ACHN (cell line): ENCODE measurements at places on chromosomes 7 and 10.

GRCh38 chr10:26439406-26440087, 1.4 kb downstream of the APBB1IP start:
- peak; percentile 17 for DNase-seq

- no peak for DNase-seq
Observed at GRCh38 chr7:55567571-55567970, 4.7 kb downstream of the VOPP1 start.

DNA sequence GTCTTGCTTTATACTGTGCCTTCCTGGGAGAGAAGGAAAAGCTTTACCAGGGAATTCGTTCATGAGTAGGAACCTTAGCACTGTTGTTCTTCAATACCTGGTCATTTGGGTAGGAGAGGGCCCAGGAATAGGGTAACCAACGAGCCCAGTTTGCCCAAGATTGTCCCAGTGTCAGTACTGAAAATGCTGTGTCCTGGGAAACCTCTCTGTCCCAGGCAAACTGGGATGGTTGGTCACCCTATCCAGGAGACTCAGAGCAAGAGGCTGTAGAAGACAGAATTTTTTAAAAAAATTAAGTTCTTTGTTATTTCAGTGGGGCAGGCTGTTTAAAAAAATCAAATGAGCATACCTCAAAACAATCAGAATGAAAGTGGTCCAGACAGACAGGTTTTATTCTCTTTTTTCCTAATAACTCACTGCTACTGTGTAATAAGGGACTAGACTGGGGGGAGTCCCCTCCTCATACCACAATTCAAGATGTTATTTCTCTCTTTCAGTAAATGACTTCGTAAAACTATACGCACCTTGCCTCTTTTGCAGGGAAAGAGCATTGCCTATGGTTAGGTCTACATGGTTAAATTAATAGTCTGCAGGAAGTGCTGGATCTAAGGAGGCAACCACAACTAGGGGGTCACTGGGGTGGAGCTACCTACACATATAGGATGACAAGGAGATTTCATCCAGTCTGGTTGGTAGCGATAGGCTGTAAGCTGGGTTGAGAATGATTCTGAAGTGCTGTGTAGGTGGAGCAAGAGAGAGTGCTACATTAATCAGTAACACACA, 41.1 kb upstream of the FAM133B start:
- DNase-seq = peak; percentile 44

GRCh38 chr7:29019896-29020295, 61.8 kb upstream of the TRIL start:
- DNase-seq = no peak

- no peak for DNase-seq
Observed at GRCh38 chr7:45663167-45663921, 89.2 kb downstream of the ADCY1 start.

DNA sequence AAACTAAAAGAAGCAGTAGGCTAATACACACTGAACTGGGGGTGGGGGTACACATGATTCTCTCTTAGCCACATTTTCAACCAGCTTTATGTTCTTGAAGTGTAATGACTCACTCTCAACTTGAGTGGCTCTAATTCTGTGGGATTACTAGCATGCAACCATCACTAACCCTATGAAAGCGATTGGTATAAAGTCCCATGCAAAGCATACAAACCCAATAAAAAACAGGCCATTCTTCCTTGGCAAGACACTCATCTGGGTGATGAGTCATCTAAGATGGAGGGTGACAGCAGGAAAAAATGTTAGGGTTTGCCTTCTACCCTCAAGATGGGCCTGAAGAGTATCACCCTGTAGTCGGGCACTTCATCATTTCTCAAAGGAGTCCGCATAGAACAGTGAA, 14.9 kb upstream of the PON3 start:
- DNase-seq = peak; percentile 41

GRCh38 chr10:92857904-92858514, 9.7 kb downstream of the EXOC6 start:
- DNase-seq = peak; percentile 30

DNA sequence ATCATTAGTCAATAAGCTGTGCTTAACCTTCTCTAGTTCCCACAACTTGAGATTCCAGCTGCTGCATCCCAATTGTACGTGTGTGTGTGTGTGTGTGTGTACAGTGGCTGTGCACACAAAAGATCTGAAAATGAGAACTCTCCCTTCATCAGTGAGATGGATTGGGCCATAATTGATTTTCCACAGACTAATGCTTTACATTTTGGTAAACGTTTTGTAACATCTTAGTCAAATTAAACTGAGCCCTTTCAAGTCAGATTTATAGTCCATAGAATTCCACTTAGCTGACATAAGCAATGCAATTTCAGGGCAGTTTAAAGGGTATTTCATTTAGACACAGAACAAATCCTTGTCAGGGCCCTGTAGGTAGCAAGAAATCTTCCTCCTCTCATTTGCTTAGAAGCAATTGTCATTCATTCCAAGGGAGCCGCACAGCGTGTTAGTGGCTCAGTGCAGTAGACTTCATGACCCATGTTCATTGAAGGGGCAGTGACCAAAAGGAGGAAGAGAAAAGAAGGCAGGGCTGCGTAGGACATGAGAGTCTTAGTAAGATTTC, 1123.5 kb upstream of the AUTS2 start:
- no peak for DNase-seq

GRCh38 chr10:119370972-119371703, 163.8 kb downstream of the GRK5 start:
- no peak for DNase-seq

GRCh38 chr7:134613623-134614347, 32.9 kb upstream of the BPGM start:
- DNase-seq = no peak

DNA sequence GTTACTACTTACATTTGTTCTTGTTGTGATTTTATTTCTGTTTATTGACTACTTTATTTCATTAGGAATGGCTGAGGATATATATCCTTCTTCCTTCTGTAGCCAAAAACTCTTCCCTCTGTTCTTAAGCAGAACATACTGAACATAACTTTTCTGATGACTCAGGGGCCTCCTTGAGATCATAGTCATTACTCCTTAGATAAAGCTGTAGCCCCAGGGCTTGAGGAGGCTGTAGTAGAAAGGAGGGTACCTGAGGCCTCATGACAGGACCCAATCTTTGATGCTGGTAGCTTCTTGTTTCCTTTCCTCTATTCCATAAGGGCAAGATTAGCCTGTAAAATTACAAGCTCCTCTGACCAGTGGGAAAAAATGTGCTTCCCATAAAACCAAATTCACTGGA, 41.2 kb upstream of the FGFR2 start:
- no peak for DNase-seq

GRCh38 chr7:67484244-67484751, 487.7 kb downstream of the TYW1 start:
- DNase-seq = peak; percentile 80

DNA sequence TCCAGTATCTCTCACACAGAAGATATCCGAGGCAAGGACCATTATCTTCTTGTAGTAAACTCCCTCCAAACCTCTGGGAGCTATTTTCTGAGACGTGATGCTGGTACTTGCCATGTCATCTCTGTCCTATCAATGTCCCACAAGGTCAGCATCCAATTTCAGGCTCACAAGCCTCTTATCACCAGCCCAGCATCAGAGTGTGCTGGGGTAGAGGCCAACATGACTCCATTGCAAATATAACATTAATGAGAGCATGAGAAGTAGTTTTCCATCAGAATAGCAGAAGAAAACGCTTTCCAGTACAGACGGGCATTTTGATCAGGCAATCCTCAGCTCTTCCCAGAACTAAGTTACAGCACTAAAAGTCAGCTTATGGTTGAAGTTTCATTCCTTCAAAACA, 5.6 kb downstream of the MORN4 start:
- no peak for DNase-seq

DNA sequence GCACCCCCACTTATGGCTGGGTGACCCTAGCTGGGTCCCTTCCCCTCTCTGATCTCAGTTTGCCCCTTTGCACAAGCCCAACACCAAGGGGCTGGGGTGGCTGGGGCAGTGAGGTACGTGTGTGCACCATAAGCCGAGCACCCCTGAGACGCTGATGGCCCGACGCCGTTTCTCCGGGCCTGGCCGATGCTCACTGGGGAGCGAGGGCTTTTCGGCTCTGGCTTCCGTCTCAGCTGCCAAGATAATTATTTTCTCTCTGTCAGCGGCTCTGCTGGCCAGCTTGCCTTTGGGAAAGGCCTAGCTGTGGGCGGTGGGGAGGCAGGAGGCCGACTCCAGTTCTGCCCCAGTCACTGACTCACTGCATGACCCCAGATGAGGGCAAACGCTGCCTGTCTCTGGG, 91.0 kb downstream of the ZMIZ1 start:
- no peak for DNase-seq

GRCh38 chr7:155995183-155995612, 182.9 kb upstream of the SHH start:
- DNase-seq = no peak

GRCh38 chr7:68564306-68565135, 1033.8 kb upstream of the AUTS2 start:
- no peak for DNase-seq

GRCh38 chr7:20128001-20128400, 89.2 kb downstream of the MACC1 start:
- no peak for DNase-seq

DNA sequence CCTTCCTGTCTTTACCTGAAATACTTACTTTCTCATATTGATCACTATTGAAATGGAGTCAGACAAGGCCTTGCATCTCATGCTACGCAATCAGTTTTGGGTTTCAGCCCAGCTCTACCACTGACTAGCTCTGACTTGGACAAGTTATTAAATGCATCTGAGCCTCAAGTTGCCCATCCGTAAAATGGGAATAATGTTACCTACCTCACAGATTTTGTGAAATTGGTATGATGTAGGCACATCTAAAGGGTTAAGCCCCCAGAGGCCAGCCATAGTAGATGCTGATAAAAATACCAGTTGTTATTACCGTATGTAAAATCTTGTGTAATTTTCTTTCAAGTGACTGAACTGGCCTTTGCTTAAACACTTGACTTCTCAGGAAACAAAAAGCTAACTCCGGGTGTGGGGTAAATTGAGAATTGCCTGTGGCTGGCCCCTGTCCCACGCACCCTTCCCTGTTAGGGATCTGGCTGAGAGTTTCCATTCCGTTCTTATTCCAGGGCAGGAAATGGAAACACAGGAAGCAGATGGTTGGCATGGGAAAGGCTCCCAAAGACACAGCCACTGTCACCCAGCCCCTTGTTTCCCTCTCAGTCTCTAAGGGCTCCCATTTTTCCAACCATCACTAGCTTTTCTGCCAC, 7.5 kb downstream of the DUSP5 start:
- no peak for DNase-seq

DNA sequence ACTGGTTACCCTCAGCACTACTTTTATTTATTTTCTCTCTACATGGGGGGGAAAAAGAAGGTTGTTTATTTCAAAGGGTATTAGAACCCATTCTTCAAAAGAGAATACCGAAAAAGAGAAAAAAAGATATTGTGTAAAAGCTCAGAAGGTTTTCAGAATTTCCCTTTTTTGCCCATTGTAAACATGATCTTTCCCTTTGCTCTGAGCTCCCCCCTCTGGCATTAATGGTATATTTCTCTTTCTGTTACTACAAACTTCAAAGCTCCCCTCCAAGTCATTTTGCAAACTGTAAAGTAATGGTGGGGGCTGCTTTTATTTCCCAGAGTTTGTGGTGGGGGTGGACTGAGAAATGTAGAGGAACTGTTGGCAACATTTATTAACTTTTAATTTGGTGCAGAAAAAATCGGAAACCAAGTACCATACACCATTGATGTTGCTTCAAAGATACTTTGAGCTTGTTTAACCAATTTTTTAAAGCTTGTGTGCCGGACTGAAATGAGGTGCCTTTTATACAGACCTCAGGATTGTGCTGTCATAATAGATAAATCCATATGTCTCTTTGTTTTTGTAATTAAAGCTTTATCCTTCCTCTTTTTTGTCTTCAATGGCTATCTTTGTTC, 181.5 kb downstream of the EXOC4 start:
- peak; percentile 48 for DNase-seq

- peak; percentile 44 for DNase-seq
Observed at GRCh38 chr10:32413513-32413912, 32.4 kb upstream of the CCDC7 start.

DNA sequence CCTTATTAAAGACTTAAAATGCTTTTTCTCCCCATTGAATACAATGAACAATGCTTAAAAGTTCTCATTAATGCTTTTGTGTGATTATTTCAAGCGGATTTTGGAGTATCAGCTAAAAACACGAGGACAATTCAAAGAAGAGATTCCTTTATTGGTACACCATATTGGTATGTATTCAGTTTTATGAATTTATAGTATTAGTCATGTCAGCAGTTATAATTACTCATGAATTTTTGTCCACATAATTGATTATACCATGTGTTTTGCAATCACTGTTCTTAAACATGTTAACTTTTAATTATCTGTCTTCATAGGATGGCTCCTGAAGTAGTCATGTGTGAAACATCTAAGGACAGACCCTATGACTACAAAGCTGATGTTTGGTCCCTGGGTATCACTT, 31.9 kb downstream of the SLK start:
- DNase-seq = no peak

DNA sequence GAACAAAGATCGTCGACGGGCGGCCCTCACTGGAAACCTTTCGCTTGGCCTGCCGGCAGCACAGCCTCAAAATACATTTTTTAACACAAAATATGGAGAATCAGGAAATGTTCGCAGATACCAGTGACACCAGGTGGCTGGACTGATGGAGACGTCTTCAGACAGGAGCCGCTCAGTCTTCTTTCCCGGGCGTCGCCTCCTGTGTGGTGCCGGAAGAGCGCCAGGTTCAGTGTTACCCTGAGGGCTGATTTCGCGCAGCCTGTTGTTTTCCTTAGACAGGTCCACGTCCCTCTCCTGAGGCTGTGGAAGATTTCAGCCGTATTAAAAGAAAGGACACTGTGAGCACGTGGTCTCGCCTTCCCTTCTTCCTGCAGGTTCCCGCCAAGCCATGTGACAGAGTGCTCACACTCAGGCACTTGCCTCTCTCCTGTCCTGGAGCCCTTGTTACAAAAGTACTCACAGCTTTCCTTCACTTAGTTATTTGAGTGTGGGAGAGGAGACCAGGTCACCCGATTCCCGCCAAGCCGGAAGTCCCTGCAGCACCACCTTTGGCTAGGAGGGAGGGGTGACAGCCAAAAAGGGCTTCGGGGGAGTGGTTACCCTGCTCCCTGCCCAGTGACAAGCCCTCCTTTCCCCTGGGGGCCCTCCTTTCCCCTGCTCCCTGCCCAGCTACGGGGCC, 21.7 kb upstream of the PWWP2B start:
- DNase-seq = no peak

DNA sequence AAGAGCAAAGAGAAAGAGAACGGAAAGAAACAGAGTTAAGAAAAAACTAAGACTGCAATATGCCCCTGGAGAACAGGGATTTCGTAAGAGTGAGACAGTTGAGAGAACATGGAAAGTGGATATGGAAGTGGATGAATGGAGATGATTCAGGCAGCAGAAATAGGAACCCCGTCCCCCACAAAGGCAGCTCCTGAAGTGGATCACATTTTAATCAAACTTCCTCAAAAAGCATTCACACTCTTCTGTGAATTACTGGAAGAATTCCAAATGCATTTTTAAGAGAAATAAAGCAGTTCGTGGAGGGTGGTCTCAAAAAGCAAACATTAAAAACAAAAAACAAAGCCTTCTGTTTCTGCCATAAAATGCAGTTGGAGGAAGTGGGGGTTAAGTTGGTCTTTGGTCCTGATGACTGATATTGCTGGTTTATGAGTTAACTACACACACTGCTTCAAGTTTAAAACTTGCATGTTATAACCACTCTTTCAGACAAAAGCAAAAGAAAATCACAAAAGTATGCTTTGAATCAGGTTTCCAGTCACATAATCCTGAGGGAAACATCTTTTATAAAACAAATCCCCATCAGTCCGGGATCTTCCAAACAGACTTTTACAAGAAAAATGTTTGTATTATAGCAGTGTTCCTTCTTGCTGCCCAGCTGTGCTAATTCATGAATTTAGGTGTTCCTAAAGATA, 214.3 kb downstream of the FANK1 start:
- DNase-seq = no peak
